Esophagus mucosa (tissue), 1 donor: ENCODE measurements at places on chromosomes 11 and 22. TPM values are rescaled to one million over a fixed set of nuclear protein-coding genes. Genes with fewer than 3 reads are reported as not detected.

- ATAC-seq: no peak
Observed at GRCh38 chr11:69931994-69932910, 113.0 kb upstream of the FGF3 start.

GRCh38 chr22:18057568-18058209 lies 20.1 kb upstream of the PEX26 start:
- ATAC-seq: peak; percentile 81

DNA sequence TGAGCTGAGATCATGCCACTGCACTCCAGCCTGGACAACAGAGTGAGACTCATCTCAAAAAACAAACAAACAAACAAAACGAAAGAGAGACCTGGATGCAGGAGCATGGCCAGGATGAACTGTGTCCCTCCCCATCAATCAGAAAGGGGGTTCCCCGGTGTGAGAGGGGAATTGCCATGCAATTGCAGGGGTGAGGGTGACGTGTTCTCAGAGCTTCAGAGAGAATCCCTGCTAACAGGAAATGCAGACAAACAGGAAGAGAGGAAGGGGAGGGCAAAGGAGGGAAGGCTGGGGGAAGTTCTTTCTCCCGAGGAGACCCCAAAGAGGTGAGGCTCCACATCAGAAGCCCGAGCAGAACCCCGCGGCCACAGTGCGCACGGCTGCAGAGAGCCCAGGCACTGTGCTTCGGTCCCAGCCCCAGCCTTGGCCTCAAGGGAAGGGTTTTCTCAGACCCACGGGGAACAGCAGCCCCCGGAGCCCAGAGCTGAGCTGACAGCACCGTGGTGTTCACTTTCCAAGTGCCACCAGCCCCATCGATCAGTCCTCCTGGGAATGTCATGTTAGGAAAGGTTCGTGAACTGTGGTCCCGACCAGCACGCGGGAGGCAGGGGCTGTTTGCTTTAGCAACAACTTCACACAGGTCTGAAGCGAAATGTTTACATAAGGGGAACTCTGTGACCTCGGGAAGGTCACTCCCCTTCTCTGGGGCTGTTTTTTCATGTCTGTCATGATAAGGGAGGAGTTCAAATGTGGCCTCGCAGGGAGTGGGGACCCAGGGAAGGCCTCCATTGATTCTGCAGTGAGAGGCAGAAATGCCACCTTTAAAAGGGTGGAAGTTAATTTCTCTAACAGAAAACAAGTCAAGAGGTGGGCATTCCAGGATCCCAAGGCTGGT lies 108.0 kb upstream of the ANO1 start:
- ATAC-seq: no peak

GRCh38 chr11:112837162-112837826 lies 123.9 kb upstream of the NCAM1 start:
- ATAC-seq: peak; percentile 43

GRCh38 chr11:126578426-126578825 lies 222.9 kb downstream of the ST3GAL4 start:
- peak; percentile 77 for ATAC-seq

DNA sequence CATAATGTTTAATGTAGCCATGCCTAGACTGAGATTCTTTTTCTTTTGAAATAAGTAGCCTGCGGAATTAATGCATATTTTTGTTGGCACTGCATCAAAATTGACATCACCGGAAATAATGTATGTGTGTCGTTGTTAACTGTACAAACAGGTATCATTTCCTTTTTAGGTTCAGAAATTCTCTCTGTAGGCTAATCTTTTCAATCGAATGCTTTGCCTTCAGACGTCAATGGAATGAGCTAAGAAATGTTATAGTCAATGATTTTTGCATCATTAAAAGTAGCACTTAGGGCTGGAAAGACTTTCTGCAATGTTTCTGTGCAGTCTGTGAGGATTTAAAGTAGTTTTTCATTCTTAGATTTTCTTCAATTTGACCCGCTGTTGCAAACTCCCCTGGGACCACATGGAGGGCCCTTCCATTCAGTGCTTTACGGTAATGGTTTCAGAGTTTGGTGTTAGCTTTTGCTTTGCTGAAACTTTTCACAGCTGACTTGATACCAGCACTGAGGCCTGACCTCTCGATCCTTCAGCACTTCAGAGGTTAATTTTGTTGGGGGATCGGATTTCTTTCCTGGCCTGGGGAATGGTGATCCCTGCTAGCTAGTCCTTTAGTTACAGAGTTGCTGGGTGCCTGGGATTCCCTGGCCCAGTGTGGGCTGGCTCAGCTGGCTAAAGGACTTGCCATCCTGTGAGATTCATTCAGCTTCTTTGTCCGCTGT lies 137.8 kb downstream of the DBX1 start:
- ATAC-seq: no peak

- ATAC-seq: no peak
Observed at GRCh38 chr11:126824035-126824607, 176.4 kb downstream of the KIRREL3 start.

KRTAP5-8 gene
- 0.32 TPM for total RNA-seq

HDAC10 gene
- total RNA-seq: 17.7 TPM

MCAM gene
- 25.0 TPM for total RNA-seq

RBX1 gene
- total RNA-seq: 56.0 TPM

LMNTD2 gene
- 3.0 TPM for total RNA-seq

SULT4A1 gene
- total RNA-seq: not detected

BATF2 gene
- not detected for total RNA-seq

NXPE2 gene
- not detected for total RNA-seq
